ENCODE measurements at places on chromosomes 11 and 22. TPM values are rescaled to one million over a fixed set of nuclear protein-coding genes. Genes with fewer than 3 reads are reported as not detected.

DNA sequence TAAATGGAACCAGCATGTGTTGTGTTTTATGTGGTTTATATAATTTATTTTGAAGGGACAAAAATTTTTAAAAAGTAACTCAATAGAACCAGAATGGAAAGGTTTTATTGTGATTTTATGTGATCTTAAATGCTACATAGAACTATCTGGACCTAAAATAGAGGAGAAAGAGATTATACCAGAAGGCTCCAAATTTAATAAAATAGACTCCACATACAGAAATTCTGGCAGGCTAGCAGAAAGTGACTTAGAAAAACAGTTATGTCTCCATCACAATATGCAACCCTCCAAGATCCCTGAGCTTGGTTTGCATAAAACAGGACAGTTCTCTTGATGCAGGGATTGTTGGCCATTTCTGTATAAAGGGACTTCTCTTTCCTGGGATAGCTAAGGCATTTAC lies 107.9 kb downstream of the BBOX1 start:
- no peaks in the 10 kb centered on the region for H3K27me3 ChIP-seq
- no peaks in the 10 kb centered on the region for H3K4me1 ChIP-seq
- DNase-seq = no peak
- no peak overlapping the region for H3K27ac ChIP-seq
- no peaks in the 10 kb centered on the region for H3K36me3 ChIP-seq

GRCh38 chr11:105929084-105929955 lies 92.7 kb downstream of the MSANTD4 start:
- no peaks in the 10 kb centered on the region for H3K4me1 ChIP-seq
- H3K27ac ChIP-seq = no peak overlapping the region
- no peak for DNase-seq

Gene JHY
- 2.2 TPM for total RNA-seq

Gene HSD17B12
- total RNA-seq = 18.5 TPM

Gene MORC2
- total RNA-seq = 35.9 TPM

Gene TBRG1
- total RNA-seq = 55.5 TPM

Gene KRTAP5-11
- total RNA-seq = not detected

Measured in T-helper 17 cell (primary cell).